Cortex of kidney (tissue), 1 donor: ENCODE measurements at places on chromosomes 7 and 10.

DNA sequence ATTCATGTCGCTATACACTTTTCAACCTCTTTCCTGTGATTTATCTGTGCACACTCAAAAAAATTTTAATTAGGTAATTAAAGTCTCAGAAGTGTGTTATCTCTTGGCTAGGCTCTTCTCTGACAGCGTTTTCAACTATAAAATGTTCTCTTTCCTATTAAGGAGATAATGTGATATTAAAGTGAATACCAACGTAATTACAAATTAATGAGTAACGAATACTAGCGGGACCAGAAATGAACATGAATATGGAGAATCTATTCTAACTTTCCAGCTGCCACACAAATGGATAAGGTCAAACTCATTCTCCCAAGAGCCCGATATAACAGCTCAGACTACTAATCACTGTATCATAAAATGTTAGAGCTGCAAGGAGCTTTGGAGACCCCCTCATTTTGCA, 12.0 kb downstream of the COL1A2 start:
- no peak for DNase-seq

DNA sequence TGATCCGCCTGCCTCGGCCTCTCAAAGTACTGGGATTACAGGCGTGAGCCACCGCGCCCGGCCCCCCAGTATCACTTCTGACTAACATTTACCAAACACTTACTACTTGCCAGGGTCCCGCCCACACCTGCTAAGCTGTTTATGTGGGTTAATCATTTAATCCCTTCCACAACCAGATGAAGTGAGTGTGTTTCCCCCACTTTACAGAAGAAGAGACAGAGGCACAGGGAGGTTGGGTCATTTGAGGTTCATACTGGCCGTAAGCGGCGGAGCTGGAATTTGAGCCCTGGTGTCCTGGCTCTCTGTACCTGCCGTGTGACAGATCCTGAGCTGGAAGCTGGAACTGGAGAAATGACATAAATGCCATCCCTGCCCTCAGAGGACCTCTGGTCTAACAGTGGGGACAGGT, 15.1 kb upstream of the VPS37D start:
- no peak for DNase-seq

- DNase-seq, result no peak
These were observed 175.4 kb upstream of the AHR start for GRCh38 chr7:17123020-17123419.

- DNase-seq, result no peak
These were observed 554.3 kb upstream of the GRM3 start for GRCh38 chr7:86089455-86089854.

DNA sequence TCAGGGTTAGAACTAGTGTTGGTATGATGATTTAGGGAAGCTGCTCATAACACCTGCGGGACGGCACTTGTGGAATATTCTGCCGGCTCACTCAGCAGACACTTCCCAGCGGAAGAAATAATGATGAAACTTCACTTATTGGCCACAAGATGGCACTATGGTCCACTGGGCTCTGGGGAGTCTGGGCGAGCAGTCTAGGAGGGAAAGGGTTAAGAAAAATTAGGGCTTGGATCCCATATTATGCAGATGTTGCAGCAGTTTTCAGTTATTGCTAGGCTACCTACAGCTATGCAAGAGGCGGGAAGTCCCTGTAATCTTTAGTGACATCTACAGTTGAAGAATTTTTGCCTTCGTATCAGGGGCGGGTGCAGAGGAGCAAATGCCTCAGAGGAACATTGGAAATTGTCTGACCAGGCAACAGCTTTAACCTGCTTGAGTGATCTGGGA, 238.7 kb upstream of the PRSS58 start:
- no peak for DNase-seq

GRCh38 chr10:67925449-67926005, 41.1 kb downstream of the SIRT1 start:
- no peak for DNase-seq

DNA sequence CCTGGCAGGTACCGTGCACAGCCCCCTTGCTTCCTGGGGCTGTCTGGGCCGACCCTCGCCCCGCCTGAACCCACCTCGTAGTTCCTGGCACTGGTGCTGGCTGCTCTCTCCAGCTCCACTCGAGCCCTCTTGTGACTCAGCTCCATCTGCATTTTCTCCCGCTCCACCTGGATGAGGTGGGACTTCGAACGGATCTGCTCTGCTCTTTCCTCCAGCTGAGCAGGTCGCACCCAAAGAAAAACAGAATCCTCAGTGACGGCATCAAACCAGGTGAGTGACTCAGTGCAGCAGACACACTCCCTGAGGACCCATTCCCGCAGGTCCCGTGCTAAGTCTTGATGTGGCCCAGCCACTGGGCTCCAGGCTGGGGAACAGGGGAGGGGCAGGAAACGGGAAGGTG, 7.4 kb downstream of the MAD1L1 start:
- DNase-seq, result no peak

DNA sequence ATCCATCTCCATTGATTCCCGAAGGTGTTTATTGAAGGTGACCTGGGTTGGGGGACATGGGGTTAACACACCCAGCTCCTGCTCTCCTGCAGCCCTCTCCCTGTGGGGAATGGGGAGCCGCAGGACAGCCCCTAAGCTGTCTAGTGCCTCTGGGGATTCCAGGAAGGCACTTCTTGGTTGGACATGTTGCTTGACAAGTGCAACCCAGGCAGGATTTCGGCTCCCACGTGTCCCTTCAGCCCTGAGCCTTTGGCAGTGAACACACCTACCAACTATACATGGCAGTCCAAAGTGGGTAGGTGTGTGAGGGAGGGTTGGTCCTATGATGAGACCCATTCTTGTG, 43.9 kb downstream of the DOCK1 start:
- DNase-seq, result no peak

GRCh38 chr10:113992471-113993011, 51.1 kb upstream of the ADRB1 start:
- DNase-seq, result no peak

- no peak for DNase-seq
These were observed 235.0 kb downstream of the FANK1 start for GRCh38 chr10:126131341-126131740.

- no peak for DNase-seq
These were observed 27.7 kb upstream of the CSGALNACT2 start for GRCh38 chr10:43110338-43111071.
